GM12878 (cell line): ENCODE measurements at places on chromosomes 12 and 14. TPM values are rescaled to one million over a fixed set of nuclear protein-coding genes. Genes with fewer than 3 reads are reported as not detected.
A peak's percentile ranks its signal among the peaks of the same experiment; 100 is the strongest.

The LRRIQ1 gene
- not detected in 2 replicates for total RNA-seq

The LIN7A gene
- 0.08 and 0.35 TPM in 2 replicates for total RNA-seq

The ACADS gene
- total RNA-seq: 14.7 and 15.4 TPM in 2 replicates

The KCNJ8 gene
- total RNA-seq: not detected in 2 replicates

- no peak overlapping the region for H3K4me3 ChIP-seq
- no peak overlapping the region for H3K27ac ChIP-seq
- peaks cover 14% of the 10 kb centered on the region for H3K4me1 ChIP-seq
- DNase-seq: no peak
These were observed 3.3 kb downstream of the SDR39U1 start for GRCh38 chr14:24439257-24439656.

The OR11H6 gene
- not detected in 2 replicates for total RNA-seq

DNA sequence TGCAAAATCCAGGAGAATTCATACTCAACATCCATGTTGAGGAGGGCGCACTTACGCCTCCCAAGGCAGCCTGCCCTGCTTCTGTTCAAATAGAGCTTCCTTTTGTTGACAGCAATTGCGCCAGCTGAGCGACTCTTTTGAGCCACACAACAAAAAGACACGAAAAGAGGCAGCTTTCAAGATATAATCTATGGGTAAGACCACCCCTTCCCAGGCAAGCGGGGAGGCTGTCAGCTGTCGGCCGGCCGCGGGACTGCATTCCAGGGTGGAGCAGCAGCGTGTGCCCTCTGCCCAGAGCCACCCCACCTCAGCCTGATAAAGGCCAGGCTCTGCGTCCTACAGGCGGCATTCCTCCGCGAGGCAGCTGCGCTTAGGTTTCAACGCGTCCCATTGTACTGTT lies 15.8 kb upstream of the STAB2 start:
- H3K4me1 ChIP-seq: peaks cover 5% of the 10 kb centered on the region
- H3K27me3 ChIP-seq: no peaks in the 10 kb centered on the region
- no peak for DNase-seq
- H3K36me3 ChIP-seq: no peaks in the 10 kb centered on the region
- no peak overlapping the region for H3K4me3 ChIP-seq
- no peak overlapping the region for H3K27ac ChIP-seq

DNA sequence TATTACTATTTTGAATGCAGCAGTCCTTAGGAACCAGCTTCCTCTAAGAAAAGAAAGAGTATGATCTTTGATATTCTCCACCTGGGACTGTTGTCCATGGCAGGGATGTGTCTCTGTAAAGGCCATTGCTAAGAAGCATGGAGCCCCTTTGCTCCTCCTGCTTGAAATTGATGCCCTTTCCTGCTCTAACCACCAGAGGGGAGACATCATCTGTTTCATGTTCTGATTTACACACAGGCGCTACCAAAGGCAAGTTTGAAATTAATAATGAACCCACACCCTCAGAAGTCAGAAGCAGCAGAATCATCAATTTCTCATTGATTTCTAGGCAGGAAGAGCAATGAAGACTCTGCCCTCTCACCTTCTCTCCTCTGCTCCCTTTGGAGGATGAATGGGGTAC lies 253.8 kb downstream of the RMST start:
- H3K4me3 ChIP-seq: no peak overlapping the region
- no peaks in the 10 kb centered on the region for H3K27me3 ChIP-seq
- no peaks in the 10 kb centered on the region for H3K36me3 ChIP-seq
- H3K27ac ChIP-seq: no peak overlapping the region

The FAM90A1 gene
- total RNA-seq: 0.62 and 0.66 TPM in 2 replicates

DNA sequence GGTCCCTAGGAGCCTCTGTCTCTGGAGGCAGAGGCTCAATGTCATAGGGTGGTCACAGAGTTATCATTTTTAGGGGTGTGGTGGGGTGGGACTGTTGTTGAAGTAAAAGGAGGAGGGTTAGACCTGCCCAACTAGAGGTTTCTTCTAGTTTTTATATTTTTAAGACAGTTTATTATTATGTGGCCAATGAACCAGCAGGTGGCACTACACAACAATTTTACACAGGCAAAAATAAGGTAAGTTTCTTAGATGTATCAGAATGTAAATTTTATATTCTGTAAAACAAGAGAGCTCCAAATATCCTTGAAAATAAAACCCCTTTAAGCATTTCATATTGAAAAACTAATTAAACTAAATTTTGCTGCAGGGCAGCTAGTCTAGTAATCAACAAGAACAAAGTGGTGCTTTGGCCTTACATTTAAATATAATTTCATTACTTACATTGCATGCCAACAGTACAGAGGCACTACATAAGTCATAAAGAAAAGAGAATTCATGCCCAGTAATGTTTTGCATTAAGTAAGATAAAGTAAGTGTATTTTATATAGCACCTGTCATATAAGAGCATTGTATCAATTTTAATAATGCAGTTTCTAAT lies 22.2 kb upstream of the OVCH1 start:
- no peak for DNase-seq
- no peak overlapping the region for H3K27ac ChIP-seq
- H3K4me3 ChIP-seq: no peak overlapping the region
- no peaks in the 10 kb centered on the region for H3K36me3 ChIP-seq

GRCh38 chr14:73238424-73238852 lies 1.1 kb downstream of the PAPLN start:
- no peak overlapping the region for H3K4me3 ChIP-seq
- H3K27ac ChIP-seq: no peak overlapping the region
- peaks cover 26% of the 10 kb centered on the region for H3K27me3 ChIP-seq

DNA sequence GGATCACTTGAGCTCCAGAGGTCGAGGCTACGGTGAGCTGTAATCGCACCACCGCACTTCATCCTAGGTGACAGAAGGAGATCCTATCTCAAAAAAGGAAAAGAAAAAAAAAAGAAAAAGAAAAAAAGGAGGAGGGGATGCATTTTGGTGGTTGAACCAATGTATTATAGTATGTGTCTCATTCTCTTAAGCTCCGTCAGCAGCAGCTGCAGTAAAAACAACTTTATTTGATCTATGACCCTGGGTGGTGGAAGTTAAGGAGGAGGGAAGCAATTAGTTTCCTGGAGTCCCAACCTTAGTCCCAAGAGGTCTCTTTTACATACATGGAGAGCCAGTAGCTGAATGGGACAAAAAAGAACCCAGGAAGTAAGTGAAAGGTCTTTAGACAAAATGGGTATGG lies 26.8 kb upstream of the APOF start:
- H3K27ac ChIP-seq: no peak overlapping the region
- no peaks in the 10 kb centered on the region for H3K27me3 ChIP-seq
- no peak overlapping the region for H3K4me3 ChIP-seq
- no peaks in the 10 kb centered on the region for H3K4me1 ChIP-seq

The AQP5 gene
- total RNA-seq: not detected in 2 replicates

- no peaks in the 10 kb centered on the region for H3K36me3 ChIP-seq
- no peak for DNase-seq
- no peaks in the 10 kb centered on the region for H3K27me3 ChIP-seq
- H3K4me1 ChIP-seq: no peaks in the 10 kb centered on the region
- no peak overlapping the region for H3K4me3 ChIP-seq
- H3K27ac ChIP-seq: no peak overlapping the region
These were observed 567.7 kb downstream of the LRFN5 start for GRCh38 chr14:42174357-42174756.

DNA sequence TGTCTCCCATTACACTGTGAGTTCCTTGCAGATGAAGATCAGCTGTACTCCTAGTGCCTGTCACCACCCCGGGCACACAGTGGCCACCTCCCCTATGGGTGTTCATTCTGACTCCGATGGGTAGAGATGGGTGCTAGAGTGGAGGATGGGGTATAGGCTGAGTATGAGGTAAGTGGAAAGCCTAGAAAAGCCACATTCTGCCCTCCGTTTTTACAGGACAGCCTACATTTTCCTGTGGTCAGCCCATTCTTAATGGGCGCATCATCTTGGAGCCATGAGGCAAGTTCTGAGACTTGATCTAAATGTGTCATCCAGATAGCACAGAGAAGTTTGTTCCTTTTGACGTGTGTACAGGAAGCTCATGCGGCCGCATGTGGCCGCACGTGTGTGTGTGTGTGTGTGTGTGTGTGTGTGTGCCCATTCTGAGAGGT lies 166.7 kb upstream of the HIF1A start:
- H3K36me3 ChIP-seq: peaks cover 21% of the 10 kb centered on the region
- no peak overlapping the region for H3K4me3 ChIP-seq
- H3K4me1 ChIP-seq: peaks cover 15% of the 10 kb centered on the region
- DNase-seq: no peak
- no peak overlapping the region for H3K27ac ChIP-seq

The USP44 gene
- 0.05 and 0.26 TPM in 2 replicates for total RNA-seq

The OAS1 gene
- total RNA-seq: 44.9 and 51.5 TPM in 2 replicates

- H3K27ac ChIP-seq: no peak overlapping the region
- H3K27me3 ChIP-seq: no peaks in the 10 kb centered on the region
- no peak overlapping the region for H3K4me3 ChIP-seq
- DNase-seq: no peak
- no peaks in the 10 kb centered on the region; the same call in 1 of the 2 replicates for H3K36me3 ChIP-seq
These were observed 20.8 kb upstream of the NXPH4 start for GRCh38 chr12:57195611-57196371.

DNA sequence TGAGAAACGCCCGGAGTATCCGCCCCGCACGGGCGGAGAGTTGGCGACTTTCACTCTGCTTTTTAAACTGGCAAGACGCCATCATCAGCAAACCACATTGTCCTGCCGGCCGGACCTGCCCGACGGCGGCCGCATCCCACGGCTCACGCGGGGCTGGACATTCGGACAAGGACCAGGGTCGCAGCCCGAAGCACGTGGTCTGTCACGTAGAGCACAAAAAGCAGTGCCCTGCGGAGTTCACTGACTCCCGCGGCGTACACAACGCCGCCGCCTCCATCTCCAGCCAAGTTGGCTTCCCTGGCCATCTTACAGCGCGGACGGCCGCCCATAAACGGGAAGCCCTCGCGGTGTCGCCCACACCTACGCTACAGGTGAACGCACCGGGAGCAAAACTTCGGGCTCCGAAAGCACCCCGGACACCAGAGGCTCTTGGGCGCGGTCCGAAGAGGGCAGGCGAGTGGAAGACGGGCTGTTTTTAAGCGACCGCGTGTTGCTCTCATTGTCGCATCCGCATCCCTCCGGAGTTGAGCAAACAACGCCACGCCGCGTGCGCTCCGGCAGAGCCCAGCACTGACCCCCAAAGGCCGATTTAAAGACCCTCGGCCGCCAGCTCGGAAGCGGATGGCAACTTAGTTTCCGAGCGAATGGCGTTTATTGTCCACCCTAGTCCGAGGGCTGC lies 966 bp downstream of the SINHCAF start:
- H3K27me3 ChIP-seq: no peaks in the 10 kb centered on the region
- peaks cover 2% of the 10 kb centered on the region; the same call in 1 of the 2 replicates for H3K4me1 ChIP-seq
- H3K4me3 ChIP-seq: peak overlapping the region; percentile 92
- no peak for DNase-seq

The TMEM229B gene
- 5.1 and 5.2 TPM in 2 replicates for total RNA-seq

The PLBD1 gene
- total RNA-seq: 0.28 and 0.35 TPM in 2 replicates

DNA sequence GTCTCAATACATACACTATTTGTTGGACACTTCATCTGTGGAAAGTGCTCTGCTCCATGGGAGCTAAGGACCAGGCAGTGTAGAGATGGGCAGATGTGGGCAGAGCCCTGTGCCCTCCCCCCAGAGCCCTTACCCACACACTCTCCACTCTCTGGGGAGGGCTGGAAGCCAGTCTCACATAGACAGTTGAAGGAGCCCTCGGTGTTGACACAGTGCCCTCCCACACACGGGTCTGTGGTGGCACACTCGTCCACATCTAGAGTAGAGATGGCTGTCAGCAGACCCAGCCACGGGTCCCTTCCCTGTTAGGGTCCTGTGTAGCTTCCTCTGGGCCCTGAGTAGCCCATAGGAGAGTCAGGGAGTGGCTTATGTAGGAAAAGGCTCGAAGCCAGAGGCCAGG lies 14.3 kb downstream of the ISCA2 start:
- no peak overlapping the region for H3K27ac ChIP-seq
- no peaks in the 10 kb centered on the region for H3K4me1 ChIP-seq
- no peaks in the 10 kb centered on the region; the same call in 1 of the 2 replicates for H3K27me3 ChIP-seq
- no peak for DNase-seq
- no peak overlapping the region for H3K4me3 ChIP-seq

The LIN52 gene
- 10.4 and 13.3 TPM in 2 replicates for total RNA-seq

The PRIM1 gene
- total RNA-seq: 29.8 and 31.0 TPM in 2 replicates

- no peak overlapping the region for H3K4me3 ChIP-seq
- peaks cover 20% of the 10 kb centered on the region for H3K27me3 ChIP-seq
- H3K36me3 ChIP-seq: no peaks in the 10 kb centered on the region
- peaks cover 4% of the 10 kb centered on the region; the same call in 1 of the 2 replicates for H3K4me1 ChIP-seq
- no peak for DNase-seq
- H3K27ac ChIP-seq: no peak overlapping the region
These were observed 2.0 kb downstream of the PELI2 start for GRCh38 chr14:56120091-56120691.

DNA sequence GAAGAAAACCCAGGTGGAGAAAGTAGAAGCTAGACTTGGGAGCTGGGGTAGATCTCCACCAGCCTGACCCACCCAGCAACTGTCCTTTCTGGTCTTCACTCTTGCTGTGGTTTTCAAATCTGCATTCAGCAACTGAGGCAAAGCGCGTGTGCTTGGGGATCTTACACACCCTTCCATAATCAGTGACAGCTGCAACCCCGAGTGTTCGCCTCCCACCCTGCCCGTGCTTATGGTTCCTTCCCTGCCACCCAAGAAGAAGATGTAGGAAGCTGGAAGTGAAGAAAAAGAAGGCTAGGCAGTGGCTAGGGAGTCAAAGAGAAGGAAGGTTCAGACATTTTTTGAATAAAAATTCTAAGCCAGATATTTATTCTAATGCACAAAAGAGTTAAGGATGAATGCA lies 162.6 kb upstream of the CCND2 start:
- no peak overlapping the region for H3K4me3 ChIP-seq
- peaks cover 43% of the 10 kb centered on the region for H3K4me1 ChIP-seq
- H3K27ac ChIP-seq: no peak overlapping the region
- no peak for DNase-seq
- no peaks in the 10 kb centered on the region; the same call in 1 of the 2 replicates for H3K36me3 ChIP-seq

- H3K4me1 ChIP-seq: peaks cover 16% of the 10 kb centered on the region
- no peak overlapping the region for H3K27ac ChIP-seq
- DNase-seq: no peak
- H3K27me3 ChIP-seq: no peaks in the 10 kb centered on the region
- H3K4me3 ChIP-seq: no peak overlapping the region
- H3K36me3 ChIP-seq: peaks cover 17% of the 10 kb centered on the region
These were observed 11.5 kb downstream of the RAB5B start for GRCh38 chr12:55985341-55985740.

GRCh38 chr14:55332654-55333570 lies 61.7 kb downstream of the FBXO34 start:
- no peaks in the 10 kb centered on the region for H3K36me3 ChIP-seq
- H3K4me1 ChIP-seq: peaks cover 26% of the 10 kb centered on the region
- H3K27ac ChIP-seq: peak overlapping the region; percentile 71
- H3K27me3 ChIP-seq: no peaks in the 10 kb centered on the region
- DNase-seq: no peak

DNA sequence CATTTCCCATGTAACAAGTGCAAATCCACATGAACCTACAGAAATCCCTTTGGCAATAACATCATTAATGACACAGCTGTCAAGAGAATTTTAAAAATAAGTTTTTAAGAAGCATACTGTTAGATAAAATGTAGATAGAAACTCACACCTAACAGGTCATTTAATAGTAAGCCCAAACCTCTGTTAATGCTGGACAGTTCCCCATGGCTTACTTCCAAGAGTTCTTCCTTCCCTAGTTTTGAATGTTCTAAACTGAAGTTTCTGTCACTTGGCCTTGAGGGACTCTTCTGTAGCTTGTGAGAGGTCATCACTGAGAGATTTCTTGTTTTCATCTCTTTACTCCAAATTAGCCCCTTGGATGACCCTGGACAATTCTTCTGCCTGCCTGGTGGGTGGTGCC lies 22.7 kb downstream of the OTX2 start:
- H3K36me3 ChIP-seq: no peaks in the 10 kb centered on the region
- no peaks in the 10 kb centered on the region for H3K27me3 ChIP-seq
- DNase-seq: no peak
- no peak overlapping the region for H3K27ac ChIP-seq
- no peak overlapping the region for H3K4me3 ChIP-seq
